Lower leg skin (tissue), 4 donors: ENCODE measurements at places on chromosomes 2 and 18.

- DNase-seq: no peak
Measured at GRCh38 chr18:13261661-13262357, 43.2 kb downstream of the LDLRAD4 start.

- DNase-seq: no peak
Measured at GRCh38 chr2:219995991-219996765, 368.7 kb downstream of the SLC4A3 start.

- DNase-seq: no peak
Measured at GRCh38 chr18:44876755-44877154, 196.1 kb downstream of the SETBP1 start.

GRCh38 chr2:70733646-70734180 is 34.3 kb downstream of the ADD2 start:
- no peak for DNase-seq

DNA sequence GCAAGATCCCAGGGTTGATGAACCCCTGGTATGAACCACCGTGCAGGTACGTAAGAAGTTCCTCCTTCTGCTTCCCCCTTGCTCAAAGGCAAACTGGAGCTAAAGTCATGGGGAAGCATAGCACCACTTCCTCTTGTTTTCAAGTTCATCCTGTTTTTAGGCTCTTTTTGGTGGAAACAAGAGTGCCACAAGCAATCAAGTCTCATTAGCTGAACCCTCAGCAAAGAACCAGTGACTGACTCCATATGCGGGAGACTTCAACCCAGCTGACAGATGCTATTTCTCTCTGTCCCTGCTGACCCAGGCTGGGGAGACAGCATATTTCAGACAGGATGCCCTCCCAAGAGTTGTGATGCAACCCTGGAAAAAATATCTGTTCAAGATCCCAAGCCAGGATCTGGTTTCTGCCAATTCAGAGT is 47.7 kb downstream of the BCL2 start:
- peak; percentile 52 for DNase-seq

DNA sequence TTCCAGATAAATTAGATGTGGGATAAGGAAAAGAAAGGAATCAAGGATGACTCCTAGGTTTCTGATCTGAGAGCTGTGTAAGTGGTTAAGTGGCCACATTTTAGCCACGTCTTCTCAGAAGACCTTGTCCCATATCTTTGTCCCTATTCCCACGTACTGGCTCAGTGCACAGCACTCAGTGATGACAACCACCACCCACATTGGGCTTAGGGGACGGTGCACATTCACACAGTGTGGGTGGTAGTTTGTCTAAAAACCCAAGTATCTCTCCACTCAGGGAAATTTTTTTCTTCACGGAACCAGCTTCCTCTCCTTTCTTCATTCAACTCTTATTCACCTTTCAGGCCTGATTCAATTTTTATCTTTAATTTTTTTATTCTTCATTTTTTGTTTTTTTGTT is 30.6 kb upstream of the GCC2 start:
- no peak for DNase-seq

DNA sequence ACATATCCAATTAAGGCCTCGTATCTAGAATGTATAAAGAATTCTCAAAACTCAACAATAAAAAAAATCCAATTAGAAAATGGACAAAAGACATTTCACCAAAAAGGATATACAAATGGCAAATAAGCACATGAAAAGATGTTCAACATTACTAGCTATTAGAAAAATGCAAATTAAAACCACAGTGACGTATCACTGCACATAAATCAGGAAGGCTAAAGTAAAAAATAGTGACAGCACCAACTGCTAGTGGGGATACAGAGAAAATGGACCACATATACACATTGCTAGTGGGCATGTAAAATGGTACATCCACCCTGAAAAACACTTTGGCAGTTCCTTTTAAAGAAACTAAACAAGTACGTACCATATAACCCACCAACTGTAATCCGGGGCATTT is 59.7 kb downstream of the SMAD4 start:
- DNase-seq: no peak

DNA sequence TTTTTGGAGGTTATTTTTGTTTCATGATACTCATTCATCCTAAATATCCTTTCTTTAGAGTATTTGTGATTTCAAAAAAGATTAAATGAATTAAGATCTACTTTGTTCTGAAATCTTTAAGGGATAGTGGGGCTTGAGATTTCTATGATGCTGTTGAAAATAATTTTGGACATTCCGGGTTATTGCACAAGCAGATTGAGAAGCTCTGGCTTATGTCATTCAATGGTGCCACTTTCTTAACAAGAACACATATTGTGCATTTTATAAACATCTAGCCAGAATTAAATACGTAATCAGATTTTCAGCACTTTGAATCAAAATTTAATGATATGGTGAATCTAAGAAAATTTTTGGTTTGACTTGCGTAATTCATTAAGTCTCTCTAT is 207.7 kb upstream of the COL3A1 start:
- DNase-seq: no peak

GRCh38 chr18:68402784-68403183 is 312.1 kb downstream of the TMX3 start:
- no peak for DNase-seq

- no peak for DNase-seq
Measured at GRCh38 chr18:55878224-55878623, 290.2 kb upstream of the TCF4 start.

DNA sequence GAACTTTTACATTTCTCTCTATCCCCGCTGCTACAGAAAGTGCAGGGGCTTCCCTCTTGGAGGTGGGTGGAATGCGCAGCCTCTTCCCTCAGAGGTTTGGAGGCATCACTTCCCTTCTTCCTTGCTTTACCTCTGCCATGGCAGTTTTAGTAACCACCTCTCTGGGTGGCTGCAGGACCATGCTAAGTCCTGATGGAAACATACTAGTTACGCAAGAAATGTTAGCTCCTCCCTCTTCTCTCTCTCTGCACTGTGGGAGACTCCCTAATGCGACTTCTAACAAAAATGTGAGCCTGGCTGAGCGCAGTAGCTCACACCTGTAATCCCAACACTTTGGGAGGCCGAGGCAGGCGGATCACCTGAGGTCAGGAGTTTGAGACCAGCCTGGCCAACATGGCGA is 116.8 kb upstream of the RAB6C start:
- no peak for DNase-seq

DNA sequence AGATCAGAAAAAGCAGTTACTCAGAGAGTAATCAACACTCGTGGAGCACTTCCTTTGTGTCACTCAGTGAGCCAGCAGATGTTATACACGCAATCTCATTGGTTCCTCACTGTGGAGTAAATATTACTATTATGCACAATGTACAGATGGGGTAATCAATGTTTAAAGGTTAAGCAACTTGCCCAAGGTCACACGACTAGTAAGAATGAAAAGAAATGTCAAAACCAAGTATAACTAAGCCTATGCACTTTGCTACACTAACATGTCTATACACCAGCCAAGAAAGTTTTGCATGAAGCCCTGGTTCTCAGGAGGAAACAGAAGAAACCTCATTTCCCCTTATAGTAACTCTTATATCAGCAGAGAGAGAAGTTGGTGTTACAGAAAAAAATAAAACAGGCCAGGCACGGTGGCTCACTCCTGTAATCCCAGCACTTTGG is 5.4 kb downstream of the METTL21A start:
- no peak for DNase-seq

DNA sequence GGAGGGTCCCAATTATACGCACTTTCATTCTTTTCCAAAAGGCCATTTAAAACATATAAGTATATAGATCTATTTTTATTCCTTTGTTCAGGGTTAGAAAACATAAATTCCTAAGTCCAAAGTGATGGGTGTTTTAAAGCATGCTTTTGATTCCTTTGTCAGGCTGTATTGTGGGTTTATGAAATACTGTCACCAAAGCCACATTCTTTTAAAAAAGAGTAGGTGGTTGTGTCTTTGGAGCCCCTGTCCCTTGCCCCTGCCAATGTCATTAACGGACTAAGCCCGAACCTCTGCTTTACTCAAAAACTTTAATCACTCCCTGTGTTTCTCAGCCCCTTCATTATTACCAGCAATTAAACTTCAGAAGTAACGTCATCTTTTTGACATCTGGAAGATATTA is 104.9 kb upstream of the APCDD1 start:
- no peak for DNase-seq

GRCh38 chr2:203799908-203800307 is 67.7 kb upstream of the CTLA4 start:
- no peak for DNase-seq

- no peak for DNase-seq
Measured at GRCh38 chr2:55011831-55012671, 38.2 kb downstream of the RTN4 start.

- no peak for DNase-seq
Measured at GRCh38 chr2:142048581-142048980, 82.2 kb downstream of the LRP1B start.

DNA sequence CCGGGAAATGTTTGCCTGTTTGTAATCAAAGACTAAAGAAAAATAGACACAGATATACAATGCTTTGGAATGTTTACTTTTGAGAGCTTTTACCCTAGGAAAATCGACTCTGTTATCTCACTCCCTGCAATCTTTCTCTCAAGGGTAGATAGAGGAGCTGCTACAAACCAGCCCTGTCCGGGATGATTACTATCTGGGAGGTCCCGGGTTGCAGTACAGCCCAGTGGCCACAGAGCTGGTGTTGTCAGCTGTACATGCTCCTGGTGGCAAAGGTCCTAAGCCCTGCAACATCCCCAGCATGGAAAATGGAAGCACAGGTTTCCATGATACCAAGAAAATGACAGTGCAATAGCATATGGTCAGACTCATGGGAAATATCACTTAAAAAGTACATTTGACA is 570.5 kb upstream of the SOX11 start:
- no peak for DNase-seq

- DNase-seq: peak; percentile 95
Measured at GRCh38 chr2:241842620-241843211, 16.0 kb downstream of the PDCD1 start.

- no peak for DNase-seq
Measured at GRCh38 chr2:226647621-226648518, 151.8 kb downstream of the IRS1 start.

DNA sequence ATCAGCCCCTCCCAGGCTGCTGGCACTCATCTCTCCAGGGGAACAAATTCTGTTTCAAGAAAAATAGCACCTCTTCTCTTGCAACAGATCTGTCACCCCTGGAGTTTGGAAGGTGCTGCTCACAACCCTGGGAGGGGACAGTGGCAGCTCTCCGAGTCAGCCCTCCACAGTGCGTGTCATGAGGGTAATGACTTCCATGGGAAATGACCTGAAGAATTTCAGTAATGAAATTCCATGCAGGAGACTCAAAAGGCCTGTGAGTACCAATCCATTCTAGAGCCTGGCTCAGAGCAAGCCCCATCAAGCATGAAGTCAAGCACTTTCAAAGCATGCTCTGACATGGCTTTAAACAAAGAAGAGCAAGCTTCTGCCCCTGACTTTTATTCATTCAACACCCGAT is 276.3 kb upstream of the PARD3B start:
- no peak for DNase-seq

GRCh38 chr2:66543257-66543767 is 108.4 kb downstream of the MEIS1 start:
- DNase-seq: no peak

DNA sequence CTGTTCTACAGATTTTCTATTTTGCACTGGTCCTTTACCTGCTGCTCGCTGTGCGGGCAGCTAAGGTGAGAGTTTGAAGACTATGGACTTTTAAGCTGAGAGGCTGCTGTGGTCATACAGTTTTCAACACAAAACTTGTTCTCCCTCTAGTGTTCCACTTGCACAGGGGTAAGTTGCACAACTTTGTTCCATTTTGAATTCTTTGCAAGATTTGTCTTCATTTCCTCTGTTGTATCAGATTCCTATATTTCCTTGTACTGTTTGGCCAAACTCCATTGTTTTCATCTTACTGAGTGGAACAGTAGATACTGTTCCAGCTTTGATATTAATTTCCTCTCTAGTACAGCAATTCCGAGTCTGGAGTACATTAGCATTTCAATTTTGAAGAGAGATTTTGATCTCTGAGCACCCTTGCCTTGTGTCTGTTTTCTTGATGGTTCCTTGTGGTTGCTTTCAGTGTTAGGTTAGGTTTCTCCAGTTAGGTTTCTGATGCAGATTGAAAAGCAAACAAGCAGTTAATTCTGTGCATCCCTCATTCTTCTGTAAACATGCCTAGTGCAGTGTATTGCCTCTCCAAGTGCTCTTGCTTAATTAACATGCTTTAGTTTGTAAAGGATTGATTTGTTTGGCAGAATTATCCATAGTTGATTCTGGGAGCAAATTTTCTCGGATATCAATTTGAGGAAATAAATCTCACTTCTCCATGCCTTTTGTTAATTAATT is 188.8 kb downstream of the PTPRM start:
- DNase-seq: no peak

- DNase-seq: no peak
Measured at GRCh38 chr18:76468345-76469304, 26.4 kb downstream of the ZNF516 start.

GRCh38 chr2:215654148-215654819 is 218.4 kb upstream of the FN1 start:
- no peak for DNase-seq

- peak; percentile 88 for DNase-seq
Measured at GRCh38 chr2:36785179-36785795, 88.8 kb downstream of the VIT start.

GRCh38 chr18:8639762-8640161 is 30.5 kb downstream of the RAB12 start:
- DNase-seq: no peak

- DNase-seq: no peak
Measured at GRCh38 chr18:69162649-69163048, 238.0 kb upstream of the DOK6 start.
